ENCODE measurements at places on chromosomes 6 and 20. TPM values are rescaled to one million over a fixed set of nuclear protein-coding genes. Genes with fewer than 3 reads are reported as not detected.

The MAS1 gene
- total RNA-seq: not detected

The CRISP2 gene
- total RNA-seq: not detected

The WFDC12 gene
- total RNA-seq: not detected

The C20orf144 gene
- total RNA-seq: under 0.01 TPM

The STXBP5 gene
- total RNA-seq: 31.4 TPM

The CCN6 gene
- 6.0 TPM for total RNA-seq

The PLG gene
- not detected for total RNA-seq

The C2 gene
- total RNA-seq: 0.50 TPM

The TNNC2 gene
- total RNA-seq: not detected

The GINS1 gene
- total RNA-seq: 5.7 TPM

The TP53TG5 gene
- total RNA-seq: not detected

The RAMACL gene
- total RNA-seq: 3.8 TPM

The TREML1 gene
- 2.1 TPM for total RNA-seq

The CALHM5 gene
- total RNA-seq: 0.50 TPM

The COL21A1 gene
- total RNA-seq: 0.50 TPM

The DEF6 gene
- total RNA-seq: 40.2 TPM

The PBOV1 gene
- not detected for total RNA-seq

The LRRC73 gene
- 0.83 TPM for total RNA-seq

The UBE2C gene
- 32.9 TPM for total RNA-seq

The GLYATL3 gene
- not detected for total RNA-seq

The FAM217A gene
- total RNA-seq: not detected

The CCN2 gene
- total RNA-seq: 65.4 TPM

The RAET1E gene
- 9.2 TPM for total RNA-seq

The EDN3 gene
- total RNA-seq: not detected

The IL17A gene
- not detected for total RNA-seq

The ZBTB9 gene
- total RNA-seq: 5.7 TPM

The C6orf52 gene
- 0.50 TPM for total RNA-seq

The CRIP3 gene
- not detected for total RNA-seq

The EBF4 gene
- total RNA-seq: not detected

The AARS2 gene
- 9.2 TPM for total RNA-seq

The COL20A1 gene
- not detected for total RNA-seq

The APOM gene
- total RNA-seq: 0.50 TPM

The NFATC2 gene
- under 0.01 TPM for total RNA-seq

The GTSF1L gene
- total RNA-seq: not detected

The LAMA4 gene
- total RNA-seq: 0.35 TPM

The COL9A3 gene
- total RNA-seq: 0.67 TPM

The ZNF165 gene
- total RNA-seq: 6.5 TPM

The KIAA1755 gene
- total RNA-seq: 0.83 TPM

The SMOC2 gene
- total RNA-seq: not detected

The RFX6 gene
- total RNA-seq: not detected

The CFB gene
- 1.7 TPM for total RNA-seq

The SIRPB2 gene
- 5.5 TPM for total RNA-seq

The ADGRF1 gene
- total RNA-seq: 10.0 TPM

The SLC17A2 gene
- not detected for total RNA-seq

The CST4 gene
- total RNA-seq: not detected

The HSF2 gene
- total RNA-seq: 10.7 TPM

The OPN5 gene
- total RNA-seq: not detected

The SLC22A2 gene
- total RNA-seq: not detected

The C6orf118 gene
- total RNA-seq: not detected

The CPNE5 gene
- total RNA-seq: 0.31 TPM

The METTL24 gene
- total RNA-seq: not detected

The KCNQ2 gene
- total RNA-seq: not detected

The ADNP gene
- 34.0 TPM for total RNA-seq

Measured in mammary epithelial cell (primary cell).